ENCODE measurements at places on chromosomes 7 and 10.

GRCh38 chr10:108544500-108545120 is 1378.7 kb downstream of the XPNPEP1 start:
- DNase-seq = no peak

DNA sequence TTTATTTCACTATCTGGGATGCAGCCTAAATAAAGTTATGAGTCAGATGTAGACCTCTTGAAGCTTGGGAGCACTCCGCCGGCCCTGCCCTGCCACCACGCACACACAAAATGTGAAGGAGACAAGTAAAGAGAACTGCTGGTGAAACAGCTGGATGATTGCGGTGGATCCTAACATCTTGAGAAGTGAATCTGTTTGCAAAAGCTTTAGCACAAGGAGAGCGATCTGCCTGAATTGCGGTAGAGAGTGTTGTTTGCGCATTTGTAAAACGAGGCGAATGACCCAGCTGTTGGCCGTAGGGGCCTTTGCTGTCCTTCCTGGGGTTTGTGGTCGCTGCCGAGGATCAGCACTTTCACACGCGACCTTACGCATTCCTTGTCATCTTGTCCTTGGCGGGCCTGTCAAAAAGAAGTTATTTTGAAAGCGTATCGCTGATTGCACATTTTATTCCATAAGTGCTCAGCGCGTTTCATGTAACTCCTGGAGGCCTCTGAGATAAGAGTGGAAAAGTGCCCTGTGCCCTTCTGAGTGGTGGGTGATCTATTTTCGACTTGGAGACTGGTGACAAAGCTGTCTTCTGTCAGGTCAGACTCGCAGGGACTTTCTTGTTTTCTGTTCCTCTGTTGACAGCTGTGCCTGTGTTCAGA is 40.8 kb downstream of the RBM20 start:
- no peak for DNase-seq

DNA sequence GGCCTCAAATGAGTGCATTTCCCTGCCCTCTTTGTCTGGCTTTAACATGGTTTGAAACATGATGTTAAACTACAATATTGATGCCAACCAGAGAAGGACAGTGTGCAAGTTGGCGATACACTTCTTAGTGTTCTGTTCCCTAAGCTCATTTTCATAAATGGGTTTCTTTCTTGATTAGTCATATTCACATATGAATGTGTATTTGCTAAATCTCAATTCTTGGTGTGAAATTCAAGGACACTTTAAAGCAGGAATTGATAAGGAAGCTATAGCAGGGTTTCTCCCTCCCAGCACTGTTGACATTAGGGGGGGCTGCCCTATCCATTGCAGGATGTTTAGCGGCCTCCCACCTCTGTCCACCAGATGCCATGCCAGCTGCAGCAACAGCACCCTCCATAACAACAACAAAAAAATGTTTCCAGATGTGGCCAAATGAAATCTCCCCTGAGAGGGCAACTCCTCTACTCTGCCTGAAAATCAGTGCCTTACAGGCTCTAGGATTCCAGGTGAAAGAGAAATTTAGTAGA is 13.1 kb downstream of the CCNY start:
- no peak for DNase-seq

DNA sequence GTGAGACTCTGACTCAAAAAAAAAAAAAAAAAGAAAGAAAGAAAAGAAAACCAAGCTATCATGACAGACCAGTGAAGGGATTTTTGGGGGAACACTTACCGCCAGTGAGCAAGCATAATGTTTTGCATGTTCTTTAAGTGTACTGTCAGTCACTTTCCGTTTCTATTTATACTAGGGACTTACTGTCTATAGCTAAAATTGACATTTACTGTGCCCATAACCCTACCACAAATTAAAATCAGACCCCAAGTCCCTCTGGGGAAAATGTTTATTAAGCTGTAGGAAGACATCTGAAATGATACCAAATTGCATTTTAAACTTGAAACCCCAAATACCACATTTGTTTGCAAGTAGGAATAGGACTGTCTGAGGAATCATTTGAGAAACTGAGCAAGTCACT is 252.8 kb downstream of the TRIL start:
- no peak for DNase-seq

GRCh38 chr10:116925056-116925455 is 75.8 kb downstream of the ENO4 start:
- no peak for DNase-seq

All from NCI-H1436 treated with DMSO at 0.1 percent for 48 hours (cell line).